Renal cortex interstitium (tissue), 15 donors: ENCODE measurements at places on chromosomes 3 and 15.

GRCh38 chr3:136171097-136171542, 25.0 kb downstream of the MSL2 start:
- DNase-seq: no peak

- no peak for DNase-seq
Observed at GRCh38 chr3:39350714-39351113, 21.2 kb downstream of the CCR8 start.

- DNase-seq: no peak
Observed at GRCh38 chr15:81492969-81493645, 119.1 kb upstream of the TMC3 start.

GRCh38 chr15:88014454-88015160, 241.9 kb downstream of the NTRK3 start:
- DNase-seq: no peak

GRCh38 chr15:71336671-71337070, 221.4 kb downstream of the THSD4 start:
- no peak for DNase-seq

GRCh38 chr15:55907797-55908196, 85.6 kb downstream of the NEDD4 start:
- DNase-seq: no peak

- peak; percentile 16 for DNase-seq
Observed at GRCh38 chr3:33956206-33956605, 157.8 kb downstream of the PDCD6IP start.

- peak; percentile 61 for DNase-seq
Observed at GRCh38 chr3:64030741-64031140, 7.4 kb upstream of the PSMD6 start.

GRCh38 chr15:71747128-71748083, 62.9 kb upstream of the NR2E3 start:
- no peak for DNase-seq
